ENCODE measurements at places on chromosomes 3 and 15. TPM values are rescaled to one million over a fixed set of nuclear protein-coding genes. Genes with fewer than 3 reads are reported as not detected.

The CHMP2B gene
- 49.7 TPM for total RNA-seq

The SENP8 gene
- total RNA-seq = 5.3 TPM

The CACNA2D3 gene
- total RNA-seq = 8.3 TPM

The NOX5 gene
- 0.89 TPM for total RNA-seq

GRCh38 chr15:69860321-69860720 is 237.4 kb downstream of the TLE3 start:
- no peak for DNase-seq

GRCh38 chr15:66298803-66299251 is 5.5 kb downstream of the DIS3L start:
- no peak for DNase-seq

GRCh38 chr15:53126144-53126543 is 336.0 kb upstream of the ONECUT1 start:
- DNase-seq = no peak

GRCh38 chr15:71532994-71533393 is 277.4 kb upstream of the NR2E3 start:
- DNase-seq = no peak

- no peak for DNase-seq
These were observed 399.3 kb downstream of the FOXP1 start for GRCh38 chr3:71184252-71184651.

DNA sequence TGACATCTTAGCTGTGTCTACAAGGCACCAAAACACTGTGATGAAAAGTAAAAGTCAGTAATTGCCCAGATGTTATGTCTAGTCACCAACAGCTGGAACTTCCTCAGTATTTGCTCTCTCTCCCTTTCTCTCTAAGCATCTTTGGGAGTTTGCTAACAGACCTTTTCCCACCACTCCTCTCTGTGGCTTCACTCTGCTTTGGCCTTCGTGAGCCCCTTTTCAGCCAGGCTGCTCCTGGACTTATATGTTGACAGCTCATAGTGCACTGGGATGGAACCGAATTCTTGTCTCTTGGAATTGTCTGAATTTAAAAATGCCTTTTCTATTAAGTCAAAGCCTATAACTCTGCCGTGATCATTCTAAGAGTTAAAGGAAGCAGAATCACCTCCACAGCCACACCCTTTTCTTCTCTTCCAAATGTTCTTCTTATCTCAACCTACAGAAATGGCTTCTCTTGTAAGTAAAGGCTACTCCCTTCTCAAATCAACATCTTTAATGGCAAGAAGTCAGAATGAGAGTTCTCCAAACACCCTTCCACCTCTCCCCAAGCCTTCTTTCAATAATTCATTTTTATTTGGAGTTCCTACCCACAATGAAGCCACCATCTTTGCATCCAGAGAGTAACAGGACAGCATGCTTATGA is 17.2 kb upstream of the FOXP1 start:
- no peak for DNase-seq

- DNase-seq = no peak
These were observed 271.3 kb upstream of the TPRG1 start for GRCh38 chr3:188900421-188900951.

- no peak for DNase-seq
These were observed 29.4 kb downstream of the LYSMD4 start for GRCh38 chr15:99703603-99704443.

DNA sequence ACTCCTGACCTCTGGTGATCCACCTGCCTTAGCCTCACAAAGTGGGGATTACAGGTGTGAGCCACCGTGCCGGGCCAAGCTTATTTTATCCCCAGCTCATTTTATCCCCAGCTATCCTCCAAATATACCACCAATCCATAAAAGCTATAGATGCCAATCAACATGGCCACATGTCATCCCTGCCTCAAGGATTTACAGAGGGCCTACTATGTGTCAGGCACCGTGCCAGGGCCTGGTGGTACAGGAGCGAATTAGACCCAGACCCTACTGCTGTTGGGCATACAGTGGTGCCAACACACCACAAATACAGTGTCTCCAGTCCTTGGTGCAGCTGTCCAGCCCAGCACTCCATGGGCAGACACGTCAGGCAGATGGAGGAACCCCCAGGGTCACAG is 73.4 kb downstream of the SCN5A start:
- DNase-seq = peak; percentile 23

- no peak for DNase-seq
These were observed 21.8 kb downstream of the P2RY12 start for GRCh38 chr3:151362751-151363174.
